M059J (cell line): ENCODE measurements at places on chromosomes 16 and 17.

- no peak for DNase-seq
These were observed 126.9 kb upstream of the WSCD1 start for GRCh38 chr17:5943232-5943631.

- DNase-seq, result no peak
These were observed 105.7 kb downstream of the C17orf67 start for GRCh38 chr17:56727876-56728617.

GRCh38 chr17:7711051-7711755 lies 6.2 kb downstream of the EFNB3 start:
- DNase-seq, result no peak

GRCh38 chr16:2092866-2093265 lies 42.8 kb downstream of the PKD1 start:
- DNase-seq, result no peak

- peak; percentile 12 for DNase-seq
These were observed 32.1 kb downstream of the TANC2 start for GRCh38 chr17:62998166-62998565.

GRCh38 chr17:49634485-49634860 lies 43.4 kb downstream of the SPOP start:
- DNase-seq, result no peak

DNA sequence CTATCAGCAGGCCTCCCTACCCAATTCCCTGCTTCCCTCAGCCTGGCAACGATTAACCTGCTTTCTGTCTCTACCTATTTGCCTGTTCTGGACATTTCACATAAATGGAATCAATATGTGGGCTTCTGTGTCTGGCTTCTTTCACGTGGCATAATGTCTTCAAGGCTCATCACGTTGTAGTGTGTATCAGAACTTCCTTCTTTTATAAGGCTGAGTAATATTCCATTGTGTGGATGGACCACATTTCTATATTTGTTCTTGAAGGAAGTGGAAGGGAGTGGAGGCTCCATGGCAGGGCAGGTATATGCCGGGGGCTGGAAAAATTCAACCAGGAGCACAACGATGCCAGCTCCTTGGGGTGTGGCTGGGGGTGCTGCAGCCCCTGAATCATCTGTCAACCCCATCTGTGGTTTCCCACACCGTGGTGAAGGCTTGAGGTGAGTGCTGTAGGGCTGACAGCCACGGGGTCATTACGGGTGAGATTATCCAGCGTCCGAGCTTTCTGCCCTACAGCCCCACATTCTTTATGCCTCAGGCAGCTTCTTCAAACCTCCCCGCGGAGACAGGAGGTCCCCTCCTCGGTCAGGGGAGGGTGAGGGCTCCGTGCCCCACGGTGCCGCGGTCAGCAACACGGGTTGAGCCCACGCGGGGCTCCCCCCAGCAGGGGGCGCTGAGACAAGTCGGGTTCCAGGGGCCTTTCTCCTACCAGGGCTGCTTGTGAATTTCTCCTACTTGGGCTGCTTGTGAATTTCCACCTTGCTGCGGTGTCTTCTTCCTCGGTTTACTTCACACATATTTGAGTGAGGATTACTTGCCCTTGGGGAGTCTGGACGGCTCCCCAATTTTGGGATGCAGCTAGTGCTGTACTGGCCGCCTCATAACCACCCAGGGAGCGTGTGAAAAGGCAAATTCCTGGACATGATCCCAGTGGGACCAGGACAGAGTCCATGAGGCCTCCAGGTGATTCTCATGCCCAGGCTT lies 18.3 kb upstream of the WFIKKN2 start:
- no peak for DNase-seq

DNA sequence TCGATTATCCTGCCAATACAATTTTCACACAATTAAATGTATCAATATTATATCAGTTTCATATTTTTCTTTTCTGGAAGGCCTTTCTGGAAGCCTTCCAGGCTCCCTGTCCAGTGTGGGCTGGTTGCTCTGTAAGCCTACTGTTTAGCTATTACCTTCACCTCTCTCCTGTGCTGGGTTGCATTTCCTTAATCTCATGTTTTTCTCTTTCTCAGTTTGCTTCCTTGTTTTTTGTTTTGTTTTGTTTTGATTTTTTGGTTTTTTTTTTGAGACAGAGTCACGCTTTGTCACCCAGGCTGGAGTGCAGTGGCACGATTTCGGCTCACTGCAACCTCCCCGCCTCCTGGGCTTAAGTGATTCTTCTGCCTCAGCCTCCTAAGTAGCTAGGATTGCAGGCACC lies 6.8 kb downstream of the SEPHS2 start:
- DNase-seq, result no peak

- DNase-seq, result no peak
These were observed 17.1 kb downstream of the PSKH1 start for GRCh38 chr16:67910158-67910557.

- DNase-seq, result no peak
These were observed 48.5 kb downstream of the CBFA2T3 start for GRCh38 chr16:88928405-88929090.

- no peak for DNase-seq
These were observed 23.8 kb downstream of the NACA2 start for GRCh38 chr17:61567045-61567802.

DNA sequence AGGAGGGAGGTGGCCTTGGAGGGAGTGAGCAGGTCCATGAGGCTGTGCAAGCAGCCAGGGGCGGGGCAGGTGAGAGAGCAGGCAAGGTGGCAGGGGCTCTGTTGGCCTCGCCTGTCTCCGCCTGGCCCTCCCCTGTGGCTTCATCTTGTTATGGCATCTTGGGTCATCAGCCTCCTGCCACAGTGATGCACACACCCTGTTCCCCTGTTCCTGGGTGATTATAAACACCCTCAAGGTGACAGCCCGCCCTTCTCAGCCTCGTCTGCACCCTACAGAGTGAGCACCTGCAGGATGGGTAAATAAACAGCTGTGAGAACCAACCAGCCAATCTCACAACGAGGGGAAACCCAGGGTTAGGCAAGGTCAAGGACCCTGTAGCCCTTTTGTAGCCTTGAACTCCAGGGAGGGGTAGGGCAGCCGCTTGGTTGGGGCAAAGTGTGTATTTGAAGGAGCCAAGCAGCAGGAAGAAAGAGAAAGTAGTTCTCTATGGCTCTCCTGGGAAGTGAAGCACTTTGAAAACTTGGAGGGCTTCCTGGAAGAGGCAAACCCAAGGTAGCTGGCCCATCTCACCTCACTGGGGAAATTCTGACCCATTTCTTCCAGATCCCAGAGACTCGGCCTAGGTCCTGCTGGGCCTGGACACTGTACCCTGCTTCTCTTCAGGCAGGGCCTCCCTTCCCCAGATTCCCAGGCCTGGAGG lies 60.6 kb downstream of the NT5M start:
- DNase-seq, result no peak

- DNase-seq, result no peak
These were observed 175.7 kb upstream of the GSE1 start for GRCh38 chr16:85437166-85438052.

DNA sequence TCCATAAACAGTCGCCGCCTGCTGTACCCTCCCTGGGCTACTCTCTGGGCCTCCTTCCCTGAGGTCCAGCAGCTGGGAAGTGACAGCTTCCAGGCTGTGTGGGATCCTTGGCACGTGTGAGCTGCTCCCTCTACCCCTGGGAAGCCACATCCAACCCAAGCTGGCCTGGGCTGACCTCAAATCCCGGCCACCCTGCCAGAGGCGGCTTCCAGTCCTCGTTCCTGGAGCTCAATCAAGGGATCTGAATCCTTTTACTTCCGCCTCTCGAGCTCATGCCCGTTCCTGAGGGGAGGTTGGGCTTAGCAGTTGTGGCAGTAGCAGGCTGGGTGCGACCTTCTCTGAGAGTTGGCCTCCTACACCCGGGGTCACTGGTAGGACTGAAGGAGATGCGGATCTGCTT lies 82.5 kb downstream of the NETO2 start:
- DNase-seq, result no peak
